ENCODE measurements at places on chromosomes 5 and 9.
A peak's percentile ranks its signal among the peaks of the same experiment; 100 is the strongest.

- no peaks in the 10 kb centered on the region for H3K4me1 ChIP-seq
- DNase-seq, result no peak
- H3K36me3 ChIP-seq, result no peaks in the 10 kb centered on the region
Measured at GRCh38 chr9:11931751-11932150, 761.4 kb upstream of the TYRP1 start.

DNA sequence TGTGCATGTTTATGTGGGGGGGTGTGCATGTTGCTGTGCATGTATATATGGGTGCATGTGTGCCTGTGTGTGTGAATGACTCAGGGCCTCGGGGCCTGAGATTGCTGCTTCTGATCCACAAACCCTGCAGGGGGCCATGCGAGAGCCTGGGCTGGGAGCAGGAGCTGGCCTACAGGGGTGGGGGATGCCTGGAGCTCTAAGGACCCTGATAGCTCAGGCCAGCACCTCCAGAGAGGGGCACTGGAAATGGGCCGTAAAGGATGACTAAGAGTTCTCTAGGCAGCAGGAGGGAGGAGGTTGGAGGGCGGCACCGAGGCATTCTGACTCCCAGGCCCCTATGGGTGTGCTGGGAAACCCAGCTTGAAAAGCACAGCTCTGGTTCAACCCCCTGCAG lies 6.9 kb upstream of the UBAC1 start:
- no peak overlapping the region for H3K4me3 ChIP-seq
- no peak for DNase-seq
- peaks cover 12% of the 10 kb centered on the region for H3K4me1 ChIP-seq
- H3K27ac ChIP-seq, result no peak overlapping the region
- no peaks in the 10 kb centered on the region for H3K27me3 ChIP-seq
- H3K36me3 ChIP-seq, result no peaks in the 10 kb centered on the region

DNA sequence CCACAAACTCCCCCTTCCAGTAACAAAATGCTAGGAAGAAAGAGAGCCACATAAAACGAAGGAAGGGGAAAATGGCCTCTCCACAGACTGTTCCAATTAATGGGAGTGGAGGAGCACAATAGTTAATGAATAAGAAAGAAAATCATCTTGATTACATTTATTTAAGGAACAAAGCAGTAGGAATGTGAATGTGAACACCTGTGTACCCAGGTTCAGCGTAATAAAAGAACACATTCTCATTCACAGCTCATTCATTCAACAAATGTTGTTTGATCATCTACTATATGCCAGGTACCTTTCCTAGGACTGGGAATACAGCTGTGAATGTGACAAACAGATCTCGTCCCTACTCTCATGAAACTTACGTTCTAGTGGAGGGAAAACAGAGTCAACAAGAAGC lies 35.7 kb downstream of the SIL1 start:
- H3K27ac ChIP-seq, result no peak overlapping the region
- no peak for DNase-seq
- H3K27me3 ChIP-seq, result no peaks in the 10 kb centered on the region
- no peaks in the 10 kb centered on the region for H3K36me3 ChIP-seq

DNA sequence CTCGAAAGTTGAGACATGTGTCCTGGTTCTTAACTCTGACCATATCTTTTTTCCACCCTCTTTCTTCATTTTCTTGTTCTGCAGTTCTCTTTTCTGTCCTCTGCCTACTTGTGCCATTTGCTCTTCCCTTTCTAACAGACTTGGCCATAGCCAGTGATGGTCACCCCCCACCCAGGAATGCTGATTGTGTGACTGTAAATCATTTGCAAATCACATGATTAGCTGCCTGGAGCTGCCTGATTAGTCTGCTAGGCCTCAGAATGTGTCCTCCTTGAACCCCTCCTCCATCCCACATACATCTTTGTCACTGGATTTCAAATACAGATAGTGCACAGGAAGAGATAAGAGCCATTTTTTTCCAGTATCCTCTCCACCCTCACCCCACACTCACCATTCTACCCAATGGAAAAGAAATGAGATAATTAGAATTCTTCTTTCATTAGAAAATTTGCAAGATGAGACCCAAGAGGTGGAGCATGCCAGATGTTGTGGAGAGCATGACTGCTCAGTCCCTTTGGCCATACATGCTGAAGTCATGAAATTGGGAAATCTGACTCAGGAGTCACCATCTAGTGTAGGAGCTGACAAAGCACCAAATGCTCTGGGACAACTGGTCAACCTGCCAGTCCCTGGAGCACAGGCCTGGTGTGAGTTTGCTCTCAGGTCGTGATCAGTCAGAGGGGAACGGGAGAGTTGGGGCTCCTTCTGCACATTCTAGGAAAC lies 538.2 kb downstream of the CCDC171 start:
- no peak overlapping the region for H3K27ac ChIP-seq
- no peak overlapping the region for H3K4me3 ChIP-seq
- no peaks in the 10 kb centered on the region for H3K27me3 ChIP-seq
- H3K36me3 ChIP-seq, result no peaks in the 10 kb centered on the region
- H3K4me1 ChIP-seq, result no peaks in the 10 kb centered on the region

- no peaks in the 10 kb centered on the region for H3K4me1 ChIP-seq
- H3K27me3 ChIP-seq, result peaks cover 2% of the 10 kb centered on the region
- no peak overlapping the region for H3K4me3 ChIP-seq
Measured at GRCh38 chr9:80004714-80005113, 432.9 kb downstream of the TLE4 start.

DNA sequence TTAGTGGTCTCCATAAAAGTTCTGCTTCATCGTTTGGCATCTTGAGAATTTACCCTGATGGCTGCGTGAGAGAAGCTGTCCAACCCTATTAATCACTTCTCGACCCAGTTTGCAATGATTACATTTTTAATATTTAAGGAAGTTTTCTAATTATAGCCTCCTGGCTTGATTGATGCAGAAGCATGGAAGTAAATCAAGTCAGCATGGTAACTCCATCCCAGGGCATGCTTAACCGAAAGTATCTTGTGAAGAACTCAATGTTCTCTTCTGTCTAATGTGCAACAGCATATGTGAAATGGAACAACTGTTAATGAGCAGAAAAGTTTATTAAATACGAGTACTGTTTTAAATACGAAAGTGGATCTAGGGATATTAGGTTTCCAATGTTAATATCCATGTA lies 278.9 kb upstream of the CD180 start:
- no peak for DNase-seq
- no peaks in the 10 kb centered on the region for H3K36me3 ChIP-seq
- H3K4me3 ChIP-seq, result no peak overlapping the region
- H3K27me3 ChIP-seq, result no peaks in the 10 kb centered on the region

DNA sequence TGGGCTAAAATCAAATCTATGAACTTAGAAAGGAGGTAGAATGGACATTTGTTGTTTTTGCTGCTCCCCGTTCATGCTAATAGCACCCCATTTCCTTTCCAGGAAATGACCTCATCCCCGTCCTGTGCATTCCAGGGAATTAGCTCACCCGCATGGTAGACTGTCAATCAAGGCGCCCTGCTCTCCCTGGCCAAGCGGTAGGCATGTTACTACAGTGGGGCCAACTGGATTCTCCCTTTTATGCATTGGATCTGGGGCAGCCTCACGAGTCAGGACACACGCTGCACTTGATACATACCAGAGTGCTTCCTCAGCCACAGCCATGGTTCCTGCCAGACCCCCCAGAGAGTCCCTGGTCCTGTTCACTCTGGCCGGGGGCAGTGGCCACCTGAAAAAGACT lies 111.0 kb upstream of the PTCH1 start:
- no peaks in the 10 kb centered on the region for H3K27me3 ChIP-seq
- peaks cover 11% of the 10 kb centered on the region for H3K4me1 ChIP-seq
- no peaks in the 10 kb centered on the region for H3K36me3 ChIP-seq
- DNase-seq, result no peak
- H3K4me3 ChIP-seq, result no peak overlapping the region

GRCh38 chr5:33324667-33325307 lies 116.0 kb upstream of the TARS1 start:
- DNase-seq, result no peak
- no peak overlapping the region for H3K27ac ChIP-seq

DNA sequence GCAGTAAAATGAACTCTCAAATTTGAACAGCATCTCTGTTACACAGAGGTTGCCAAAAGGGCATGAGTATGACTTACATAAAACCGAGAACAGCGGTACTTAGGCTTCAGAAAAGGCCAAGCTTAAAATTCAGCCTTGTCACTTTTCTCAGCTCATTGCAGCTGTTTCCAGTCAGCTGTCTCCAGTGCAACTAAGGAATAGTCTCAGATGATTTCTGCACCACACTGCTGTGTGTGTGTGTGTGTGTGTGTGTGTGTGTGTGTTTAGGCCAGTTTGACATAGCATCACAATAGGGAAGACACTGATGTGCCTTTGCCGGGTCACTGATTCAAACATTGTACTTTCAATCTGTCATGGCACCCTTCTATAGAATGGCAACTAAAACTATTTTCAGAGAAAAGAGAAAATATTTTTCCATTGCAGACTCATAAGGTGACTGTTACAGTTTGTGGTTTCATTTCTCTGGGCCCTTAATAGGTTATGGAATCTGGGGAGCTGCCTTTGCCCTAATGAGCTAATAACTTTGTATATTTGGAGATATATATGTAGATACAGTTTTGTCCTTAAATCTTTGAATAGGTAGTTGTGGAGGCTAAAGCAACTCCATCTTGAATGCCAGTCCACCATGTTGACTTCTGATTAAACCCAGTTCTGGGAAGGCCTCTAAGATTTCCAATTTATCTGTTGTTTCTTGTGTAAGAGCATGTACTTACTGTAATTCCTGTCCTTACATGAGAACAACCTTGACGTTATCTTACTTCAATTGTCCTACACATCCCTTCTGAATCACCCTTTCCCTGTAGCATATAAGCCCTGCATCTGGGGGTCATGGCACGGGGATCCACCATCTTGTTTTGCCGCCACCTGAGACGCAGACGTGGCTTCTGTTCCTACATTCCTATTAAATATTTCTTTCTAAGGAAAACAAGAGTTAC lies 4.5 kb downstream of the LSM11 start:
- H3K4me3 ChIP-seq, result no peak overlapping the region
- H3K36me3 ChIP-seq, result peaks cover 3% of the 10 kb centered on the region
- no peak for DNase-seq
- H3K27me3 ChIP-seq, result no peaks in the 10 kb centered on the region
- H3K4me1 ChIP-seq, result peaks cover 11% of the 10 kb centered on the region
- no peak overlapping the region for H3K27ac ChIP-seq

GRCh38 chr9:97906236-97906831 lies 16.0 kb downstream of the TRMO start:
- peaks cover 65% of the 10 kb centered on the region for H3K4me1 ChIP-seq
- H3K4me3 ChIP-seq, result no peak overlapping the region
- H3K36me3 ChIP-seq, result peaks cover 22% of the 10 kb centered on the region

- no peaks in the 10 kb centered on the region for H3K27me3 ChIP-seq
- no peak overlapping the region for H3K27ac ChIP-seq
- no peak for DNase-seq
- no peak overlapping the region for H3K4me3 ChIP-seq
Measured at GRCh38 chr5:34562791-34563190, 93.3 kb upstream of the RAI14 start.

- peak; percentile 73 for DNase-seq
- H3K36me3 ChIP-seq, result peaks cover 15% of the 10 kb centered on the region
- peak overlapping the region; percentile 91 for H3K27ac ChIP-seq
- H3K4me3 ChIP-seq, result peak overlapping the region; percentile 98
Measured at GRCh38 chr5:112921026-112921832, 798 bp downstream of the REEP5 start.

Measured in natural killer cell (primary cell).